ENCODE measurements at places on chromosomes 4 and X.

- DNase-seq: no peak
Observed at GRCh38 chr4:66769441-66769840, 775.9 kb downstream of the CENPC start.

DNA sequence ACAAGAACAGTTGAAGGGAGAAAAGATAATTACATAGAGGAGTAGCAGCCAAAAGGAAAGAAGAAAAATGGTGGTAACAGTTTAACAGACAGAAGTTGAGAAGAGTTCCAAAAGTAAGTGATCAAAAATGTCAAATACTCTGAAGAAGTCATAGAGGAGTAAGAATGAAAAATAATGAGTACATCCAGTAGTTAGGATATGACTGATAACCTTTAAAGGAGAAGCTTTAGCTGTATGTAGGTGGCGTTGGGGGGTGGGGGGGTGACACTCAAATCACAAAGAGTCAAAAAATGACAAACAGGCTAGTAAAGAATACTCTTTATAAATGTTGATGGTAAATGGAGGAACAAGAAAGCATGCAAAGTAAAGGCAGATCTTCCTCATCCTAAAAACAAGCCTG, 40.6 kb downstream of the RAB33A start:
- DNase-seq: no peak

GRCh38 chr4:40016007-40016406, 38.3 kb upstream of the PDS5A start:
- DNase-seq: no peak

DNA sequence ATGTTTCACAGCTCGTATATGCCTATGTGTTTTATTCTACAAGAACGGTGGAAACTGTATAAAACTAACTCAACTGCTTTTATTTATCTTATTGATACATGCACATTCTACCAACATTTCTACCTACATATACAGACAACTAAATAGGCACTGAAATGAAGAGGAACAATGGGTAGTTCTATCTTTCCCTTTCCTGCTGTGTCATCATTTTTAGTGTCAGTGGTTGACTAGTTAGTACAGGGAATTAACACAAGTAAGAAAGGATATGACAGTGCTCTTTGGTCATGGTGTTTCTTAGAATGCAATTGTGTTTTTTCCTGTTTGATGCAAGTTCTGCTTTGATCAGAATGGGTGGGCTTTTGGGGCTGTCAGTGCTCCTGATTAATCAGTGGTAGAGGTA, 293.8 kb upstream of the CTSO start:
- DNase-seq: no peak

- DNase-seq: no peak
Observed at GRCh38 chrX:11386001-11386523, 92.8 kb downstream of the AMELX start.

- DNase-seq: no peak
Observed at GRCh38 chrX:132748268-132748667, 210.2 kb downstream of the HS6ST2 start.

DNA sequence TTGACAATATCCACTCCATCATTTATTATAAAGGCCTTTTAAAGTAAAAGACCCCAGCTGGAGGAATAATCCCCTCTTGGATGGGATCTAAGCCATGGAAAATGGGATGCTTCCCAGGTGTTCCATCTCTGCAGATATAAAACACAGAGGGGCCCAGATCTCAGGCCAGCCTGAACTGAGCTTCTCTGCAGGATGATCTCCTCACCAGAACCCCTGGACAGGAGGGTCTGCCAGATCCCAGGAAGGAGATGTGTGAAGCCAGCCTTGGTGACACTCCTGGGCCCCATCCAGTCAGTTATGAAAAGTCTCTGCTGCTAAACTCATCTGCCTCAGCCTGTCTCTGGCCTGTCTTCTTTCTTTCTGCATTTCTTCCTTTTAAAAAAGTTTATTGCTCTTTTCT, 56.7 kb downstream of the HTRA3 start:
- no peak for DNase-seq

GRCh38 chr4:112451831-112452230, 64.1 kb downstream of the NEUROG2 start:
- no peak for DNase-seq

- DNase-seq: no peak
Observed at GRCh38 chr4:14863418-14864364, 138.6 kb upstream of the CPEB2 start.

GRCh38 chr4:111736516-111736915, 408.7 kb upstream of the FAM241A start:
- no peak for DNase-seq

- DNase-seq: no peak
Observed at GRCh38 chr4:8001564-8002355, 62.1 kb upstream of the AFAP1 start.

GRCh38 chr4:3338321-3338838, 45.6 kb downstream of the RGS12 start:
- no peak for DNase-seq

- DNase-seq: no peak
Observed at GRCh38 chrX:54157561-54157960, 25.5 kb downstream of the FAM120C start.

DNA sequence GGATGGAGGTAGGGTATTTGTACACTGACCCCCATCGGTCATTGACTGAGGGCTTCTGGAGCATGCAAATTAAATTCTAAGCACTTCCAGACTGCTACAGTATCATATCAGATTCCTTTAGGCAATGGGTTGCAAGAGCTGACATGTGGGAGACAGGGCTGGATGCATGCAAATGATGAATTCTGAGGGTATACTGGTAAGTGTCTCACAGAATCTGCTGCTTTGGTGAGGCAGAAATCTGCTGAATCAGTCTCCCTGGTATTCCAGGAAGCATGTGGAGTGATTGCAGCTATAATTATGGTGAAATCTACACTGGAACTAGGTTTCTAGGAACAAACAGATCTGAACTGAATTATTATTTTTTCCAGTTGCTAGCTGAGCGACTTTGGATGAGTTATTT, 684.9 kb upstream of the MAGEB2 start:
- DNase-seq: no peak

DNA sequence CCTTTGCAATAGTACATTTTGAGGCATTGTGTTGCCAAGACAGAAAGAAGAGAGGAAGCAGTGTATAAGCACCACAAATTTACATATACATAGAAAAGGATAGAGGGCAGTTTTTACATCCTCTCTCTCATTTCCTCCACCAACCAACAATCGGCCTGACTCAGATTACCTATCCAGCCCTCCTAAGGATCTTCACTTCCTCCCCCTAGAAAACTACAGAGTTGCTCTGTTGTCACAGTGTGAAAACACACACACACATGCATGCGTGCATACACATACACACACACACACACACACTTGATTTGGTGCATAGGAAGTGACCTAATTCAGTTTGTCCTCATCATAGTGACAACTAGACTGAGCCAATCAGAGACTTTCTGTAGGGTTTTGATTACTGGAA, 98.8 kb upstream of the SPRY1 start:
- no peak for DNase-seq

- DNase-seq: no peak
Observed at GRCh38 chr4:170145120-170145519, 55.4 kb upstream of the AADAT start.

GRCh38 chr4:141133146-141133998, at the start of gene RNF150:
Gene RNF150 (minus strand): TSS chr4:141133469.
- no peak for DNase-seq

- no peak for DNase-seq
Observed at GRCh38 chr4:2443956-2444740, 24.8 kb upstream of the RNF4 start.

DNA sequence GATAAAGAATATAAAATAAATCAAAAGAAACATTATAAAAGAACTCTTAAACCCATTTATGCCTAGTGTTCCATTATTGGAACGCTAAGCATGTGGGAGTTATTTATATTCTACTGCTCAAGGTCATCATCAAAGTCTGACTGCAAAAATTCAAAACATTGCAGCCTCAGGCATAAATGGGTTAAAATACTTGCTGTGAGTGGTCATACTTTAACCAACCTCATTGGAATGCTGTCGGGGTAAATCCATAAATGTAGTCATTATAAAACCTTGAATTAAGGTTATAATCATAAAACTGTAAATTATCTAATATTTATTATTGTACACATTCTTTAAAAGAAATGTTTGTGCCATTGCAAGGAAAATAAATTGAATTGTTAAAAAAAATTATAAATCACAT, 55.0 kb downstream of the RPS6KA6 start:
- DNase-seq: no peak

DNA sequence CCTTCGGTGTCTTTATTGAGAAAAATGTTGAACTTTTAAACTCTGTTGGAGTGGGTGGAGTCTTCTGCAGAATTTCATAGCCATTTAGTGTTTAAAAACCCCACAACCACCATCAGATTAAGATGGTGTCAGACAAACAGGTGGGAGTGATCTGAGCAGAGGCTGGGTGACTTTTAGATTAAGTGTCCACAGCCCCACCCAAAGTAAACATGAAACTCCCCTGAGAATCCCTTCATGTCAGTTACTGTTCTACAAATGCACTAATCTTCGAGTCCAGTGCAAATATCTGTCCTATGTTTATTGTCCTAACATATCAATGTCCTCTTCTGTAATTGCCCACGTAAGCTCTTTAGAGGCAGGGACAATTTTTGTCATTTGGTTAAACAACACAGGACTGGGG, 175.6 kb upstream of the RBPJ start:
- no peak for DNase-seq

DNA sequence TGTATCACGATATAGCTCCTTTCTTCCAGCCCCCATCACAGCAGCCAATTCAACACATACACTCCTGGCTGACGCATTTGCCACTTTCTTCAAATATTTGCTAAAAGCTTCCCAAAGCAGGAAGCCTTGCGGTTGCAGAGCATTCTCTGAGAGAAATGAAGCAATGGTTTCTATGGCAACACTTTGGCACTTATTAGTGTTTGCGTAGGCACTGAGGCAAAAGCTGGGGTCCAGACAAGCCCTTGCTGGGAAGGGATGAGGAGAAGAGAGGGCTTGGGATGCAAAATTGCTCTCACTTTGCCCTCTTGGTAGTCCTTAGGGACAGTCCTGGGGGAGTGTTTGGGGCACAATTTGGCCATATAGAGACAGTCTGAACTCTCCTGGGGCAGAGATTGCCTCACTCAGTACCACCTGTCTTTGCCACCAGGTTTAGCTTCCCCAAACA, 55.0 kb upstream of the PAK3 start:
- DNase-seq: no peak

- DNase-seq: no peak
Observed at GRCh38 chr4:169102026-169102425, 92.0 kb upstream of the CBR4 start.

- DNase-seq: no peak
Observed at GRCh38 chr4:144903953-144904711, 193.9 kb downstream of the ANAPC10 start.

DNA sequence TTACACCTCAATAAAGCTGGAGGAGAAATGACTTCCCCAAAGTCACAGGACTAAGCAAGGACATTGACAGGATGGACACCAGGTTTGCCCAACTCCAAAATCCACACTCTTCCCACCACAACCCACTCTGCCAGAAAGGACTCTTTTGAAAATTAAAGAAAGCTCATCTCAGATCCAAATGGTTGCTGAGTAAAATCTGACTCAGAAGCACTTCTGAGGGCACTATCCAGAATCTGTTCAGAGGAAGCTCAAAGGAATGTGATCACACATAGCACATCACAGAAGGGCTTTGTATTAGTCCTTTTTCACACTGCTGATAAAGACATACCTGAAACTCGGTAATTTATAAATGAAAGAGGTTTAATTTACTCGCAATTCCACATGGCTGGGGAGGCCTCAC, 155.5 kb downstream of the RAB28 start:
- DNase-seq: no peak

- DNase-seq: no peak
Observed at GRCh38 chr4:139559687-139560086, 3.7 kb upstream of the SETD7 start.

DNA sequence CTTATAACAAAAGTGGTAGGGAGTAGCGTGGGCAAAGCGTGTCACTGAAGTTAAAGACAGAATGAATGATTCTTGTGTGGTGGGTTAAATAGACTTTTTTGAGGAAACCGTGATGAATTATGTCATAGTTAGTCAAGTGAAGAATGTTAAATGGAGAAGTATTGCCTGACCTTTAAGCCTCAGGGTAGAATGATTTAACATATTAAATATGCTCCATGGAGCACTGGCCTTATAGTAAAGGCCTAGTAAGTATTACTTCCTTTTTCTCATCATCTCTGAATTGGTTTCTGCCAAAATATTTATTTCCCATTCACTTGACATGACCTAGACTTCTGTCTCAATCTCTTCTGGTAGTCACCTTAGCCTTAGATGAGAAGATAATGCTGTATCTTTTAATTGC, 23.7 kb downstream of the MAGEB1 start:
- no peak for DNase-seq

- DNase-seq: no peak
Observed at GRCh38 chr4:175811228-175811627, 836 bp downstream of the GPM6A start.

GRCh38 chr4:145414226-145414625, 67.4 kb upstream of the SMAD1 start:
- DNase-seq: no peak

- DNase-seq: no peak
Observed at GRCh38 chrX:47452112-47452511, 30.9 kb downstream of the ZNF41 start.

DNA sequence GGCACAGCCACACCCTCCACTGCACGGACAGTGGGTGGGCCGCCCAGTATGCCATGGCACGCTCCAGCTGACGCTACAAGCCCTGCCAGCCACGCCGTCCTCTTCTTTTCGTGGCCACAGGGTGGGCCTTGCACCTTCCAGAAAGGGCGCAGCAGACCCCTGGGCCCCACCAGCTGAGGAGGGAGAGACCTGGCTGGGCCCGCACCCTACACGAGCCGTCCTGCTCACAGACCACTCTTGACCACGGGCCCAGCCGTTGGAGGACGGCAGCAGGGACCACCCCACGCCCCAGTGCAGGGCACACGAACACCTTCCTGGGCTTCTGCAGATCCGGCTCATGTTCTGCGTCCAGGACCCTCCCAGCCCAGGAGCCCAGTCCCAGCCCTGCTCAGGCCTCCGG, 27.1 kb downstream of the FAM53A start:
- no peak for DNase-seq

GRCh38 chr4:128565565-128566186, 243.8 kb upstream of the JADE1 start:
- no peak for DNase-seq

DNA sequence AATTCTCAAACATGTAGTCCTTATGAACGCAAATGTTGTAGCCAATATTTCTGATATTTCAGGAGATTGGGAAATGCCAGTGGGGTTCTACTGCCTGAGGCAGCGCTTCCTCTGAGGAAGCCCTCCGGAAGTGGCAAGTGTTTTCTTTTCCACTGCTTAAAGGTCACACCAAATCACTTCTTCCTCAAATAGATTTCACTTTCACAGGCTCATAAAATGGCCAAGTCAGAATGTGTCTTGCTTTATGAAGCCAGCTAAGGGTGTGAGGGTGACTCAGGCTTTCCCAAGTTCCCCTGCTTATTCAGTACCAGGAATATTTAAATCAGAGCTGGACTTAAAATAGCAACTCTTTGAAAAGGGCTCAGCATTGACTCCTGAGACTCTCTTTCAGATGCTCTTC, 514.2 kb upstream of the DIPK2B start:
- DNase-seq: no peak

GRCh38 chr4:146073517-146073916, 102.0 kb upstream of the LSM6 start:
- DNase-seq: no peak
